Stimulated activated effector memory CD8-positive, alpha-beta T cell treated with anti-CD3 and anti-CD28 coated beads, Interleukin-12 subunit alpha, Interleukin-12 subunit beta, amount 100 ng/mL, for 72 hours (primary cell): ENCODE measurements at places on chromosomes 2 and 18.
A peak's percentile ranks its signal among the peaks of the same experiment; 100 is the strongest.

- no peak for DNase-seq
Measured at GRCh38 chr2:109322111-109322510, 193.1 kb downstream of the SH3RF3 start.

DNA sequence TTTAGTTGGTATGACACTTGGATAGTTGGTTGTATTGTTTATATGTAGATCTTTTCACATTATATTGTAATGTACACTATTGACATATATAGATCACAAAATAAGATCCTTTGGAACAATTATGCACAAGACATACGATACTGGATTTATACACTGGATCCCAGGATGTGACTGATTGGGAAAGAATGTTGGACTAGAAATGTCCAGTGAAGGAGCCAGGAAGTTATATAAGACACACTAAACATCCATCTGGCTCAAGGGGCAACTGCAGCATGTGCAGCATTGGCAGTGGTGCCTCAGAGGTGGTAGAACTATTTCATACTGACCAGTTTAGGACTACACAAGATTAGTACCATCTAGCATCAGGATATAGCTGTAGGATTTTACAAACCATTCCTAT, 104.9 kb downstream of the TRABD2A start:
- no peak for DNase-seq

- DNase-seq = no peak
Measured at GRCh38 chr2:20012282-20013125, at the start of gene MATN3. Gene MATN3, minus strand, starts transcription at chr2:20012668. Its CDS starts 37 bp downstream, at chr2:20012631.

- no peak for DNase-seq
Measured at GRCh38 chr2:238895891-238896600, 48.2 kb downstream of the TWIST2 start.

DNA sequence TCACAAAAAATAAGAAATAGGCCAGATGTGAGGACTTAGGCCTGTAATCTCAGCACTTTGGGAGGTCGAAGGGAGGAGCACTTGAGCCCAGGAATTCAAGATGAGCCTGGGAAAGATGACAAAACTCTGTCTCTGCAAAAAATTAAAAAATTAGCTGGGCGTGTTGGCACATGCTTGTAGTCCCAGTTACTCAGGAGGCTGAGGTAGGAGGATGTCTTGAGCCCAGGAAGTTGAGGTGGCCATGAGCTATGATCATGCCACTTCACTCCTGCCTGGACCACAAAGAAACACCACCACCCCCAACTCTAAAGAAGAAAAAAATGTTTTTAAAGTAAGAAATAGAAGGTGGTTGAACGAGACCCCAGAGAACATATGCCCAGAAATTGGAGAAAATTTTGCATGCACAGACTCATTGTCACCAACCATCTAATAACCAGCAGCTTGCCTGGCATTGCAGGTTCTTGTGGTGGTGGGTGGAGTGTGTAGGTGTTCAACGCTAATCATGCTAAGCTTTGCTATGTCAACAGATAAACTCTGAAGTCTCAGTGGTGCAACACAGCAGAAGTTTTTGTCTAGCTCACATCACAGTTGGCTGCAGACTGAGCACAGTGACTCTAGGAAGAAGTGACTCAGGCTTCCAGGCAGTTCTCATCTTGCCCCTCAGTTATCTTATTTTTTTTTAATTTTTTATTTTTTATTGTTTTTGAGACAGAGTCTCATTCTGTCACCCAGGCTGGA, 18.6 kb downstream of the ARL4C start:
- DNase-seq = no peak

GRCh38 chr2:118496870-118497611, 350.4 kb downstream of the EN1 start:
- no peak for DNase-seq

- no peak for DNase-seq
Measured at GRCh38 chr18:45232061-45232460, 383.2 kb upstream of the SLC14A2 start.

GRCh38 chr2:40300391-40300790, 151.5 kb downstream of the SLC8A1 start:
- DNase-seq = no peak

- no peak for DNase-seq
Measured at GRCh38 chr18:50142441-50143120, 52.4 kb downstream of the MYO5B start.

- DNase-seq = peak; percentile 12
Measured at GRCh38 chr18:69469444-69469919, 68.8 kb downstream of the DOK6 start.

DNA sequence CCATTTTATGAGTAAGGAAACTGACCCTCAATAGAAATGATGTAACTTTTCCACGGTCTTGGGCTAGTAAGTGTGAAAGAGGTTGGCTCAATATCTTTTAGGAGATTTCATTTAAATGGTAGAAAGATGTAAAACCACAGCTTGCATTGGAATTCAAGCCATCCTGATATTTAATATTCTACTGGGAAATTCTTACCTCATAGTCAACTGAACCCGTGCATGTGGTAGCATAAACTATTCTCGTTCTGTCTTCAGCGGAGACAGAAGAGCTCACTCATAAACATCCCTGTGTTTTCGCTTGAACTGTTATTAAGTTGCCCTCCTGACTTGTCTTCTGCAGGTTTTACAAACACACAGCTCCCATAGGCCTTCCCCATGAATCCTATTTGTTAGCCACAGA, 8.5 kb upstream of the SPATS2L start:
- no peak for DNase-seq

GRCh38 chr2:98830571-98831145, 99.7 kb upstream of the MGAT4A start:
- DNase-seq = no peak

DNA sequence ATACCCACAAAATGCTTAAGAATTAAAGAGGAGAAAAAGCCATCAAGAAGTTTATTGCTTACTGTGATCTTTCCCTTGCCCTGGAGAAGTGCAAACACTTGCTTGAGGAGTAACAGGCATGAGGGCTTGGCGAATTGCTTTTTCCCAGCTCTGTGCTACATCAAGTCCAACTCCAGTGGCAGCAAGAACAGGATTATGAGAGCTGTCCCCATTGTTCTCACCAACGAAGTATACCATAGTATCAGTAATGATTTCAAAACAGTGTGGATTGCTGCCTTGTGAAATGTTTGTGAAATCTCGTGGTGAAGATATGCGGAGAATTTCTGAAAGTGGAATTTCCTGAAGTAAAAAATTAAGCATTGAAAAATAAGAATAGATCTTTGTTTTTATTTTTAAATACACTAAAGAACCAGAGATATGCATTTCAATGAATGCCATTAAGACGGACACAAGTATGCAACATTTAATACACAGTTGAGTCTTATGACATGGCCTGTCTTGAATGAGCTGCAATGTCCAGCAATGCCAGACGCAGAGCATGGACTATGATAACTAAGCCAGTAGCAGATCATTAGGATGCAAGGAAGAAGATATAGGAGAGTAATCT, 43.0 kb downstream of the NDUFAF7 start:
- DNase-seq = no peak

DNA sequence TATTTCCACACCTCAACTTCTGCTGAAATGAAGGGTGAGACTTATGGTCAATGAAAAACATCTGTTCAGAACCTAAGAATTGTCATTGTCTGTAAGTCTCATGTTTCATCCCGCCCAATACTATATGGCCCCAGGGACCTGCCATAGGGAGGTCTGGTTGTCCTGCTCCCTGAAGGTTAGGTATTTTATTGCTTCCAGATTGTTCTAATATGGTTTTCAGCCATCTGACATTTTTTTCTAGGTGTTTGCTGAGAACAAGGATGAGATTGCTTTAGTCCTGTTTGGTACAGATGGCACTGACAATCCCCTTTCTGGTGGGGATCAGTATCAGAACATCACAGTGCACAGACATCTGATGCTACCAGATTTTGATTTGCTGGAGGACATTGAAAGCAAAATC, 7.3 kb downstream of the XRCC5 start:
- DNase-seq = no peak

DNA sequence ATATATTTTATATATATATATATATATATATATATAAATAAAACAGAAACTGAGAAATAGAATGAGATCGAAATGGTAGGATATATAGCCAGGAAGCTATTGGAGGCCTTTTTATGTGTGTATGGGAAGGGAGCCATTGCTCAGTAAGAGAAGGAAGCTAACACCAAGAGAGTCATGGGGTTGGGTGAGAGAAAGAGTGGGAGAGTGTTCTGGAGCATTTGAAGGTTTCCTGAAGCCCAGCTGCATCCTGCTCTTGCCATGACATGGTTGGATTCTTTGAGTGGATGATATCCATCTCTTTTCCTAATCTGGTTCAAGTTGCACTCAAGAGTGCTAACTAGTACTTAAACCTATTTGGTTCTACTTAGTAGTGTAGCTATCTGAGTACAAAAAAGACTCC, 282.3 kb downstream of the DYSF start:
- DNase-seq = no peak

GRCh38 chr2:79373358-79374130, 139.3 kb upstream of the CTNNA2 start:
- no peak for DNase-seq

- DNase-seq = no peak
Measured at GRCh38 chr18:75214332-75214690, 3.7 kb downstream of the TSHZ1 start.

DNA sequence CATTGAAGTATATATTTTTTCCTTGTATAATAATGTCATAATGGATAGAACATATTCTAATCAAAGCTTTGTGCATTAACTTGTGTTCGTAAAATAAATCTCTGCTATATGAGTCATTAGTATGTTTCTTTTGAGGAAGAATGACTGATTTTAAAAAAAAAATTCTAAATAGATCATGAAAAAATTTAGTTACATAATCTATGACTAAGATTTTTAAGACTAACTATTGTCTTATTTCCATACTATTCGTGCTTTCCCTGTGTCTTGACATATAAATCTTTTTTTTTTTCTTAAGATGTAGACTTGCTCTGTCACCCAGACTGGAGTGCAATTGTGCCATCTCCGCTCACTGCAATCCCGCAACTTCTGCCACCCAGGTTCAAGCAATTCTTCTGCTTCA, 226.1 kb downstream of the DSEL start:
- no peak for DNase-seq

GRCh38 chr2:168185583-168186274, 61.7 kb downstream of the STK39 start:
- DNase-seq = no peak

DNA sequence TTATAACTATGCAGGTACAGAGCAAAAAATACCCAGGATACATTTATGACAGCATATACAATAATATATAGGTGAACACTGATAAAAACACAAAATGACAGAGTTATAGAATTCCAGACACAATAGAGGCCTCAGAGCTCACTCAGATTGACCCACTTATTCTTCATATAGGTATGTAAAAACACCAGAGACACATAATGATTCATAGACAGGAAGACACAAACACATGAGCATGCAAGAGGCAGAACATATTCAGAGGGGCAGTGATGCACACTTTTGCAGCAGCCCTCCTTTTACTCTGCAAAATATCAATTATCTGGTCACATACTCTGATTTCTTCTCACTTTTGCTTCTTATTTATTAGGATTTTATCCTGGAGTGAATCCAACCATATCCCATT, 633.3 kb upstream of the ACVR2A start:
- DNase-seq = no peak

- no peak for DNase-seq
Measured at GRCh38 chr2:105896765-105897163, 152.1 kb downstream of the NCK2 start.

GRCh38 chr18:51236225-51236624, 38.7 kb upstream of the MEX3C start:
- DNase-seq = no peak

- DNase-seq = no peak
Measured at GRCh38 chr2:235066895-235067294, 115.1 kb downstream of the SH3BP4 start.

DNA sequence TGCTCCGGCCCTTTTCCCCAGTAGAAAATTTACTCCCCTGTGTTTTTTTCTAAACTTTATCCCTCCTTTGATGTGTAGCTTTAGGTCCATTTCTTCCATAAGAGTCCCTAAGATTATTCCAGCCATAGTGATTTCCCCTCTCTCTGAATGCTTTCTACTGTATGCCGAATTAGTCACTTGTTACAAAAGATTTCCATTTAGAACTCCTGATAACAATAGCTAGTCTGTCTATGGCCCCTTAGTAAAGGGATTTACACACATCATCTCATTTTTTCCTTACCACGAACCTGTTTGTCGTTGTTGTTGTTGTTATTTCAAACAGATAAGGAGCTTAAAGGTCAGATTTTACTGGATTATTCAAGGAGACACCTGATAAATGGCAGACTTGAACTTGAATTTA, 256.1 kb downstream of the PAX3 start:
- no peak for DNase-seq

- no peak for DNase-seq
Measured at GRCh38 chr18:47983055-47983454, 52.6 kb upstream of the SMAD2 start.

DNA sequence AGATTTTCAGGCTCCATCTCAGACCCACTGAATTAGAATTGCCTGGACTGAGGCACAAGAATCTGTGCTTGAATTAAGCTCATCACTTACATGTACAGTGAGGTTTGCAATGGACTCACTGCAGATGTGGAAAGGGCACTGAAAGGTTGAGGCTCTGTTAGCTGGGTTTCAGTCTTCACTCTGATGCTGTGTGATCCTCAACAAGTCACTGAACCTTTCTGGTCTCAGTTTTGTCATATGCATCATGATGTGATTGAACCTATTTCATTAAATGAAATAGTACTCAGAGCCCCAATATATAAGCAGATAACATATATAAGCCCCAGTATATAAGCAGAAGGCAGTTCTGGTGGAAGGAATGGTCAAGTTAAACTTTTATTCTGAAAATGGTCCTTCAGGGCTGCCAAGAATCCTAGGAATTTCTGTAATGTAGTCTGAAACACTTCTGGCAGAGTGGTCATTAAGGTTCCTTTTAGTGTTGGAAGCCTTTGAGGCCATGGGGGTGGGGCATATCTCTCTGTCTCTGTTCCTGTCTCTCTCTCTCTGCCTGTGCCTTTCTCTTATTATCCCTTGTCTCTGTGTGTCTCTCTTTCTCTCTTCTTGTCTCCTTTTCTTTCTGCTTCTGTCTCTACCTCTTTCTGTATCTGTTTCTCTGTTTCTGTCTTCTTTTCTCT, 110.4 kb downstream of the ADCYAP1 start:
- DNase-seq = no peak

DNA sequence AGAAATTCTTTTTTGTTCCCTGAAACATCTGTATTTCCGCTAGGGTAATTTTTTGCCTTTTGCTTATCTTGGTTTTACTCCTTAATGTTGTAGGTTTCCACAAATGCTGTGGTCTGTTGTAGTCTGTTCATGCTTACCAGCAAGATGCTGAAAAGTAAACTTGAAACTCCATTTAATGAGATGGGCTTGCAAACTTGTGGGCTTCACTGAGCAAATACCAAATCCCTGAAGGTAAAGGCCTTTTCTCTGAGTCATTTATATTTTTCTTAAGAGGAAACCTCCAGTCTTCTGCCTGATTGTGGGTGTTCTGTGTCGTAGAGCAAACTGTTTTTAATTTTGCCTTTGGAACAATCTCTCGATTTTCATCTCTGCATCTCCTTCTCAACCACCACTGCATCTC, 9.3 kb downstream of the SP140 start:
- DNase-seq = no peak
